GM19239 (cell line): ENCODE measurements at places on chromosomes 3 and 15.

DNA sequence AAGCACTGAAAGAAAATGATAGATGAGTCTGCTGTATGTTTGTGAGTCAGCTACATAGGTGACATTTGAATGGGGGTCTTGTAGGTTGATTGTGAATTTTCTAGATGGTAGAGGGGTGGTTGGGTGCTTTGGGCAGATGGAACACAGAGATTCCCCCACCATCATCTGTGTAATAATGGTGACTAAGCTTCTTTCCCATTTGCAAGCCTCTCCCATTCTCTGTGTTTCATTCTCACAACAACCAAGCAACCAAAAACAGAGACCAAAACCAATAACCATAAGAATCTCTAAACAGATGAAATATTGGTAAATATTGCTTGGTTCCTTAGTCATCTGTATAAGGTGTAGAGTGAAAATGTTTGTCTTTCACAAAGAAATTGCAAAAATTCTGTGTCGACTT, 17.8 kb upstream of the UTS2B start:
- no peak for DNase-seq

DNA sequence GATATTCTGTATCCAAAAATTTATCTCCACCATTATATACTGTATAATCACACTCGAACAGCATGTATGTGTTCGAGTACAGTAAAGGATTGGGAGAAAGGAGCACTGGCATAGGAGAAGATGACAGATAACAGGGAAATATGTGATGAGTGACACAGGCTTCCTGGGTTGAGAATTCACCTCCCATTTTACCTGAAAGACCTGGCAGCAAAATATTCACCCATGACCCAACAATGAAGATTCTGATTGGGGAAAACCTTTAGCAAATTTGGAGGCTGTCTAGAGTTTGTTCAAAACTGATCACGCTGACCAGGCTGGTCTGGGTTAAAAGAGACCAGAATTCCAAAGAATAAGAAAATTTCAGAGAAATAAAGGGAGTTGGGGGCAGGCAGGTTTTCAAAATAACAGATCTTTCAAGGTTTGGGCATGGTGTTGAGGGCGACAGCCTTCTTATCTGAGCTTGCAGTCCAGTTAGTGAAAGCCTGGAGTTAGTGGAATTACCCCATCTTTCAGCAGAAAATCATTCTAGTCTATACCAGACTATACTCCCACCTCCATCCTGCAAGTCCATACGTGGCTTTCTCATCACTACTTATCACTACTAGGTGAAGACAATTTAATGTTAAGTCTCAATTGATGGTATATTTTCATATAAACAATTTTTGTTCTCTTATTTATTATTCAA, 42.8 kb upstream of the RSL24D1 start:
- DNase-seq, result no peak

DNA sequence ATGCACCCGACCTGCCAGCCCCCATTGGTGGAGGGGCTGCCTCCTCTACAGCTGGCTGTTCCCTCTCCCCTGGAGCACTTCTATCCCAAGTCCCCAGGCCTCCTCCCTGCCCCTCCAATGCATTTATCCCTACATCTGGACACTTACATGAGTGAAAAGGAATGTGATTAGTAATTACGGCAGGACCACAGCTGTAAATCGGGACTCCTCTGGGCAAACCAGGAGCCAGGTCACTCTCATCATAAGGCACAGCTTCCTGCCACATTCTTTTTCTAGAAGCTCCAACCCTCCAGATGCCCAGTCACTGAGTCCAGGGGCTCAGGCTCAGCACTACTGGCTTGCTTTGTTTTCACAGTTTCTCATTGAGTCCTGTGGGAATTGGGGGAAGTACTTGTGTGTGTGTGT, 54.3 kb downstream of the IL20RB start:
- DNase-seq, result no peak

- DNase-seq, result no peak
Measured at GRCh38 chr3:132211896-132212295, 105.3 kb upstream of the ACP3 start.

- DNase-seq, result no peak
Measured at GRCh38 chr15:42228036-42228435, 19.9 kb upstream of the VPS39 start.

DNA sequence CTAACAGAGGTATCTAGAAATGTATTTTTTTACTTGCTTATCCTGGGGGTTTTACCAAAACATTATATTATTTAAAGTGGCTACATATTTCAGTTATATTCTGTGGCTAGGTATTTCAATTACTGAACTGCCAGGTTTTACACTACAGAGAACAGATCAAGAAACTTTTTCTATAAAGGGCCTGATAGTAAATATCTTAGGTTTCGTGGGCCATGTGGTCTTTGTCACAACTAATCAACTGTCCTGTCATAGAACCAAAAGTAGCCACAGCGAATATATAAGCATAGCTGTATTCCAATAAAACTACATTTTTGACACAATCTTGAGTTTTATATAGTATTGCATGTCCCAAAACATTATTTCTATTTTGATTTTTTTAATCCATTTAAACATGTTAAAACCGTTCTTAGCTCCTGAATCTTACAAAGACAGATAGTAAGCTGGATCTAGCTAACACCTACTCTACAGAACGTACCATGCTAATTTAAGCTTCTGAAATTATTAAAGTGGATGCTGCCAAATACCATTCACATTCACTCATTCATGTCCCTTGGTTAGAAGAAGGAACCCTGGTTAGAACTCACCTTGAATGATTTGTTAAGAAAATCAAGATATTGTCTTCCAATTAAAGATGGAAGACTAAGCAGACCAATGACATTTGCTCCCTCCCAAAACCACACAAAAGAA, 118.2 kb upstream of the TGFBR2 start:
- DNase-seq, result no peak

DNA sequence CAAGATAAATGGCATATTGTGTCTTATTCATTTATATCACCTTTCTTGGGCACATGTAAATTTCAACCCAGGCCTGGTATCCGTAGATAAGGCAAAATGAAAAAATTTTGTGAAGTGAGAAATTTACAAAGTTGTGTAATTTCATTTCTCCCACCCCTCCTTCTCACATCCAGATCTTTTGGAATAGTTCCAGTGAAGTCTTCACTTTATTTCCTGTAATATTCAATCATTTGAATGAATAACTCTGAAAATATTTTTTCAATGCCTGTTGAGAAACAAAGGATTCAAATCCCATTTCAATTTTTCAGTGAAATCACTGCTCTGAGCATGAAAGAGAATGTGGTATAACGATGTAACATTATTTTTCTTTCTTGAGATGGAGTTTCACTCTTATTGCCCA, 53.4 kb downstream of the BTLA start:
- no peak for DNase-seq

DNA sequence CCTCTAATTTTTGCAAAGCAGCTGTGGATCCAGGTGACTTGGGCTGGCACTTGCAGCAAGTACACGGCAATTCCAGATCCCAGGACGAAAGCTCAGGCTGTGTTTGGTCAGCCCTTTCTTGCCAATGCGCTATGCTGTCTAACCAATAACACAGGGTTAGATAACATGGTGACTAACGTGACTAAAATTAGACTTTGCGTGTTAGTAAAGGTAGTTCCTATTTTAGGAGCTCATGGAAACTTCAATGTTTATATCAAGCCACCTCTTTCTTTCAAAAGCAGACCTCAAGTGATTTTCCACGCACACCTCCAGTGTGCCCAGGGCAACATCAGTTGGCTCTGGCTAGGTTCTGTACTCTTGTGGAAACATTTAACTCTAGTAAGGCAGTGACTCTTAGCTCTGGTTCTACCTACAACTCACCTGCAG, 32.5 kb downstream of the CDCP1 start:
- DNase-seq, result no peak

- DNase-seq, result no peak
Measured at GRCh38 chr3:117748131-117748530, 1038.6 kb downstream of the TUSC7 start.

DNA sequence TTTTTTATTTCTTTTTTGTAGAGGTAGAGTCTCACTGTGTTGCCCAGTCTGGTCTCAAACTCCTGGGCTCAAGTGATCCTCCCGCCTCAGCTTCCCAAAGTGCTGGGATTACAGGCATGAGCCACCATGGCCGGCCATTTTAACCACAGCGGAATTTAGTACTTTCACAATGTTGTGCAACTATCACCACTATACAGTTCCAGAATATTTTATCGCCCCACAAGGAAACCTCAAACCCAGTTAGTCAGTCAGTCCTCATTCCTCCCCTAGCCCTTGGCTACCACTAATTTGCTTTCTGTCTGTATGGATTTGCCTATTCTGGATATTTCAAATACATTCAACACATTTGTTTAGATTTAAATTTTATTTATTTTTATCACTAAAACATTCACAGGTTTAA, 15.5 kb upstream of the HOMER2 start:
- DNase-seq, result no peak

DNA sequence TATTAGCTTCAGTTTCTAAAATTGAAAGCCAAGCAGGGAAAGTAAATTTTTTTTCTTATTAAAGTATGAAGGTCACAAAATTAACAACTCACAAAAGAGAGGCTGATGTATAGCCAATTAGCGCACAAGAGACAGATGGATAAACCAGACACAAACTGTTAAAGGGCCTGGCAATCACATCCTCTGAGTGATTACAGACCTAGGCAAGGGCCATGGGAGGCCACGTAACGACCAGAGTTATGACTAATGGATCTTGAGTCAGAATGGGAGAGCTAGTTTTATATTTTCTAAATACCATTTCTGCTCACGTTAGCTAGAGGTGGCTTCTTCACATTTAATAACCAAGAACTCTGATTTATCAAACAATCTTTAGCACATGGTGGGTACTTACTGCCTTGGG, 17.8 kb upstream of the SCAMP5 start:
- no peak for DNase-seq

- no peak for DNase-seq
Measured at GRCh38 chr3:97680696-97681095, 83.9 kb upstream of the ARL6 start.

DNA sequence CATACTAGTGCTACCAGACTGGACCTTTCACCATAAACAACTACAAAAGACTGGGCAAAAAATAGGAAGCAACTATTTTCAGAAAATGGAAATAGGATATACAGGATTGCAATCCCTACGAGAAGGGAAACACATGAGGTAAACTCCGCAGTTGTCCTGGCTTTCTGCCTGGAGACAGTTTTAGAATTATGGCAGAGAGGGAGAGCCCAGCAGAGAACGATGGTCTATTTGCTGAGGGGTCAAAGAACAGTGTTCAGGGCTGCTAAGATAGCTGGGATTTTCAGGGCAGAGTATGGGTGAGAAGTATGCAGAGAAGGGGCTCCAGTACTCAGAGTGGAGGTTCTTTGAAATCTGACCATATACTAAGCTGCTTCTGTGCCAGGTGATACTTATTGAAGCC, 163.4 kb downstream of the CHDH start:
- DNase-seq, result no peak

- DNase-seq, result no peak
Measured at GRCh38 chr3:133153382-133153781, 115.2 kb downstream of the TMEM108 start.

DNA sequence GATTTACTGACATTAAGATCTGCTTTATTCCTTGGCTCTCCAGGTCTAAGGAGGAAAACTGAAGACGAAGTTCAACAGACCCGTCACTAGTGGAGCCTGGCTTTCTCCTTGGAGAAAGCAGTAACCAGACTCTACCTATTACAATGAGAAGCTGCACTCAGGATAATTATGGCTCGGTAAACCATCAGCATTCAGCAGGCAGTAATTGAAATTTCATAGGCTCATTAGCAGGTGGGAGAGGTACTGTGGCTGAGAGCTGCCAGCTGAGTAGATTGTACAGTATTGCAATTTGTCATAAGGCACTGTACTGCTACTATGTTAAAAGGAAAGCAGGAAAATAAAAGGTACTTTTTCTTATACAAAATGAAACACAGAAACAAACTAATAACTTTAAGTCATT, 51.2 kb downstream of the CHAC1 start:
- DNase-seq, result no peak

- no peak for DNase-seq
Measured at GRCh38 chr15:94470492-94470891, 239.1 kb downstream of the MCTP2 start.

DNA sequence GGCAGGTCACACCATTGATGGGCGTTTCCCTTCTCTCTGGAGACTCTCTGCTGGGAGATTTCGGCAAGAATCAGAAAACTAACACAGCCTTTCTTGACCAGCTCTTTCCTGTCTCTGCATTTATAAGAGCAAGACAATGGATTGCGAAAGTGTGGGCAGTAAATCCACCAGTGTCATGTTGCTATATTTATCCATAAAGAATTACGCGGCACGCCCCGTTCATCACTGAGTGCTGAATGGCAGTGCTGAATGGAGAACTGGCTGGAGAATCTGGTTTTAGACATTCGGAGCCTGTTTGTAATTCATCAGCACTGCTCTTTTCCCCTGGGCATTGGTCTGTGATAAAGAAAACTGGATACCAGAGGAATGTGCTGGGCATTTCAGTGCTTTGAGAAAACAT, 2.0 kb upstream of the CEMIP start:
- no peak for DNase-seq

DNA sequence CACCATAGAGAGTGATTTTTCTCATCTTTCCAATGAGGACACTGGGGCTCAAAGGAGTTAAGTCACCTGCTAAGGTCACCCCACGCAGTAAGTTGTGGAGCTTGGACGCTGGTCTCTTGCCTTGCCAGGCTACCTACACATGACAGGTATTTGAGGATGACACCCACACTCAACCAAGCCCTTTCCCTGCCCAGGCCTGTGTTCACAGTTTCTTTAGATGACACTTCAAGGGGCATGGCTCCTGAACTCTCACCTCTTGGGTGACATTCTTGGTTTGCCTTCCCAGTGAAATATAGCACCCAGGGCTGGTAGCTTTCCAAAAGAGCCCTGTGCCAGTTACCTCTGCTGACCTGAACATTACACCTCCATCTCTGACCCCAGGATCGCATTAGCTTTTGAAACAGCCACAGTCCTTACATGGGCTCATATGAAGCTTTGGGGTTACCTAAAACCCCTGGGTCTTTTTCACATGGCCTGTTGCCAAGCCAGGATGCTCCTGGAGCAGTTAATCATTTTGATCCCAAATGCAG, 148.0 kb downstream of the RPLP1 start:
- no peak for DNase-seq

- DNase-seq, result no peak
Measured at GRCh38 chr3:112873632-112874031, 27.0 kb upstream of the CD200R1L start.

DNA sequence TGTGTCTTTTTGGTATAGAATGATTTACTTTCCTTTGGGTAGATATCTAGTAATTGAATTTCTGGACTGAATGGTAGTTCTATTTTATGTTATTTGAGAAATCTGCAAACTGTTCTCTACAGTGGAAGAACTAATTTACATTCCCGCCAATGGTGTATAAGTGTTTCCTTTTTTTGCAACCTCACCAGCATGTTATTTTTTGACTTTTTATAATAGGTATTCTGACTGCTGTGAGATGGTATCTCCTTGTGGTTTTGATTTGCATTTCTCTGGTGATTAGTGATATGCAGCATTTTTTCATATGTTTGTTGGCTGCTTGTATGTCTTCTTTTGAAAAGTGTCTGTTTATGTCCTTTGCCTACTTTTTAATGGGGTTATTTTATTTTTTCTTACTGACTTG, 607.2 kb downstream of the OTOL1 start:
- DNase-seq, result no peak
